Stimulated activated CD8-positive, alpha-beta memory T cell treated with anti-CD3 and anti-CD28 coated beads, Interleukin-15, amount 100 ng/mL, for 1 hour (primary cell): ENCODE measurements at places on chromosomes 2 and 18.

DNA sequence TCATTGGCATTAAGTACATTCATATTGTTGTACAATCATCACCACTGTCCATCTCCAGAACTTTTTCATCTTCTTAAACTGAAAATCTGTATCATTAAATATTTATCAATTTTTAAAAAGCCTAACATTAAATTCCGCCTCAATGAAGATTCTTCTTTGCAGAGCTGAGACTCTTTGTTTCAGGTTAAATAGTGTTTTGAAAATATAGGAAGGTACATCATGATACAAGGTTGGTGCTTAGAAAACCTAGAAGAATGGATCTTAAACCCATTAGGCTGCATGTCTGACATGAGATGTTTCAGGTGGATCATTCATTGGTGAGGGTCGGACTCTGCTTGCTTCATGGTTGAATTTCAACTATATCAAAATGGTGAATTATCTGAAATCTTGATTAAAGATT lies 30.5 kb downstream of the DDX1 start:
- DNase-seq: no peak

GRCh38 chr2:108124736-108125495 lies 114.9 kb upstream of the SULT1C3 start:
- no peak for DNase-seq

- DNase-seq: no peak
Measured at GRCh38 chr18:63112706-63113105, 206.9 kb downstream of the BCL2 start.

DNA sequence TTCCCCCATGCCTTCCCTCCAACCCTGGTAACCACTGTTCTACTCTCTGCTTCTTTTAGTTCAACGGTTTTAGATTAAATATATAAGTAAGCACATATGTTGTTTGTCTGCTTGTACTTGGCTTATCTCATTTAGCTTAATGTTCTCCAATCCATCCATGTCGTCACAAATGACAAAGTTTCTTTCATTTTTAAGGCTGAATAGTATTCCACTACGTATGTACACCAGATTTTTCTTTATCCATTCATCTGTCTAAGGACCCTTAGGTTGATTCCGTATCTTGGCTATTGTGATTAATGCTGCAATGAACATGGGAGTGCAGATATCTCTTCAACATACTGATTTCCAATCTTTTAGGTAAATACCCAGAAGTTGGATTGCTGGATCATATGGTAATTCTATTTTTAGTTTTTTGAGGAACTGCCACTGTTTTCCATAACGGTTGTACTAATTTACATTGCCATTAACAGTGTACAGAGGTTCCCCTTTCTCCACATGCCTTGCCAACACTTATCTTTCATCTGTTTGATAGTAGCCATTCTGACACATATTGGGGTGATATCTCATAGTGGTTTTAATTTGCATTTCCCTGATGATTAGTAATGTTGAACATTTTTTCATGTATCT lies 8.1 kb downstream of the ASB3 start:
- no peak for DNase-seq

DNA sequence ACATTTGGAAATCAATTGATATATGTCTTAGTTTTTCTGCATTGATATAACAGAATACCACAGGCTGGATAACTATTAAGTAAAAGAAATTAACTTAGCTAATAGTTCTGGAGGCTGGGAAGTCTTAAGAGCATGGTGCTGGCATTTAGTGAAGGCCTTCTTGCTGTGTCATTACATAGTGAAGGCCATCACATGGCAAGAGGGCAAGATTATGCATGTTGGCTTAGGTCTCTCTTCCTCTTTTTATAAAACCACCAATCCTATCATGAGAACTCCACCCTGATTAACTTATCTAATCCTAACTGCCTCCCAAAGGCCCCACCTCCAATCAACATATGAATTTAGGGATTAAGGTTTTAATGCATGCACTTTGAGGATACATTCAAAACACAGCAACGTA lies 225.5 kb upstream of the VRK2 start:
- DNase-seq: no peak

DNA sequence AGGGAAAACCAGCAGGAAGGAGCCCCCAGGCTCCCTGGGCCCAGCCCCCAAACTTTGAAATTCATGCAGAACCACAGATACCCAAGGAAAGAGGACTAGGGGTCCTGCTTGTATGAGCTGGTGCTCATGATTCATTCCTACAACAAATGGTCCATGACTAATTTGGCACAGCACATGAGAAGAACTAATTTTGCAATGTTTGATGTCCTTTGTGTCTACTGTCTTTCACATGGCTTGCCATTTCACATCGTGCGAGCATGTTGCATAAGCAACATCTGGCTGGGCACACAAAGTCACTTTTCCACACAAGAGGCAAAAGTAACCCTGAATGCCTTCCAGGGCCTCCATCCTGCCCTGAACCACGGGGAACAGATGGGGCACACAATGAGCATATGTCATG lies 149.6 kb upstream of the APCDD1 start:
- no peak for DNase-seq

GRCh38 chr2:172462849-172463381 lies 35.5 kb downstream of the ITGA6 start:
- DNase-seq: no peak

- no peak for DNase-seq
Measured at GRCh38 chr2:38176619-38177021, 100.7 kb upstream of the CYP1B1 start.

- DNase-seq: no peak
Measured at GRCh38 chr18:58348951-58349350, 279.9 kb downstream of the ALPK2 start.

DNA sequence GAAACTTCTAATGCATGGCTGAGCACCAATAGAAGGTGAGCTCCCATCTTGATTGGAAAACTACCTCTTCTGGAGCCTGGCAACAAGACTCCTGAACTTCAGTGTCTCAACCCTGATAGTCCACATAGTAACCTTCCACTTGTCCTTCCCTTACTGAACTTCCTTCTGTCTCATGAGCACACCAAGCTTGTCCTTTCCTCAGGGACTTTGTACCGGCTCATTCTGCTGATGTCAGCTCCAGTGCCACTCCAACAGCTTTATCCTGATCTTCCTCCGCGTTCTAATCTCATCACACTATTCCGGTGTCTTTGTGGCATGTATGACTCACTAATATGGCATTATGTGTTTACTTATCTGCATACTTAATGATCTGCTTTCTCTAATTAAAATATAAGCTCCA lies 862.0 kb upstream of the ID2 start:
- no peak for DNase-seq

- no peak for DNase-seq
Measured at GRCh38 chr18:63527251-63527650, 14.9 kb upstream of the SERPINB12 start.

DNA sequence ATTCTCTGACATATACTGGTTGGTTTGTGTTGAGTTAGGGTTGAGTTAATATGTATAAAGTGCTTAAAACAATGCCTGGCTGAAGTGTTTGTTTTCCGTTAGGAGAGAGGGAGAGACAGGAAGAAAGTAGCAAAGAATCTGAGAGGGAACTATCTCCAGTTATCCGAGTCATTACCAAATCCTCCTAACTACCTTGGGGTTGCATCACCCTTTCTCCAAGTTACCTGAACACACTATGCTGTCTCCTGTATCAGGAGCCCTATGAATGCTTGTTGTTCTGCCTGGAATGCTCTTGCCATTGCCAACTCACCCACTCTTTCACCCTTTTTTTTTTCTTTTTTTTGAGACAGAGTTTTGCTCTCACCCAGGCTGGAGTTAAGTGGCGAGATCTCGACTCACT lies 47.9 kb upstream of the ITGAV start:
- no peak for DNase-seq

DNA sequence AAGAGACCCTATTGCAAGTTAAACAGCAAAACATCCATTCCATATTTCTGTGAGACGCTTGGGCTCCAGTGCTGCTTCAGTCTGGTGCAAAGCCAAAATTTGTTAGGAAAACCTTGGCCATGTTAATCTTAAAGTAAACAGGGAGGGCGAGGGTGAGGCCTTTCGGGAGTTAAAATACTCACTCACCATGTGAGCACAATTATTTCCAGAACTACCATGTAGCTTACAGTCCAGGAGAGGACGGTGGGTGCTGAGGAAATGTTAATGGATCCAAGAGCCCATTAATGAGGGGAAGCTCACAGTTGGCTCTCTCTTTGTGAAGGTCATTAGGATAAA lies 286.4 kb downstream of the SLC8A1 start:
- DNase-seq: no peak

DNA sequence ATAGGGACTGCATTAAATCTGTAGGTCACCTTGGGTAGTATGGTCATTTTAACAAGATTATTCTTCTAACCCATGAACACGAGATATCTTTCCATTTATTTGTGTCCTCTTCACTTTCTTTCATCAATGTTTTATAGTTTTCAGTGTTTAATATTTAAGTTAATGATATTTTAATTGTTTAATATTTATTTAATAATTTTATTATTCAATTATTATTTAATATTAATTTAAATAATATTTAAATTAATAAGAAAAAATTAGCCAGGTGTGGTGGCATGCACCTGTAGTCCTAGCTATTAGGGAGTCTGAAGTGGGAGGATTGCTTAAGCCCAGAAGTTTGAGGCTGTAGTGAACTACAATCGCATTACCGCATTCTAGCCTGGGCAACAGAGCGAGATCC lies 33.0 kb downstream of the CASP10 start:
- DNase-seq: no peak

DNA sequence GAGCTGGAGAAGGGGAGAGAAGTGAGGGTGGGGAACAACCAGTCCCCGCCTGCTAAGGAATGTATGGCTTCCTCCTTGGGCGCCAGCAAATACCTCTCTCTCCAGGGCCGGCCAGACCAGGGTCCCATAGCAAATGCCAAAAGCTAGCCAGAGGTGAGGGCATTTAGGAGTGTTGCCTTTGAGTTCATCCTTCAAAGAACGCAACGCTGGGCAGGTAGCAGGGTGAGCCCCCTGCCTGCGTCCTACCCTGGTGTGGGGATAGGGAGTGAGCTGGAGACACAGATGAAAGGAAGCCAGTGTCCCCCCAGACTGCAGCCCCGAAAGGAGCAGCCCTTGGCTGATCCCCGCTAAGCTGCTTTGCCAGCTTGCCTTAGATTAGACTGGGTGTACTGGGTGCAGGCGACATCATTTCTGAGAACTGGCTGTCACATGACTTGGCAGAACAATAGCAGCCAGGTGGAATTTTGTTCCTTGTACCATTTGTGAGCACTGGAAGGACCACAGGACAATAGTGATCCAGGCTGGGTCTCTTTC lies 40.4 kb downstream of the KLHL29 start:
- DNase-seq: no peak

DNA sequence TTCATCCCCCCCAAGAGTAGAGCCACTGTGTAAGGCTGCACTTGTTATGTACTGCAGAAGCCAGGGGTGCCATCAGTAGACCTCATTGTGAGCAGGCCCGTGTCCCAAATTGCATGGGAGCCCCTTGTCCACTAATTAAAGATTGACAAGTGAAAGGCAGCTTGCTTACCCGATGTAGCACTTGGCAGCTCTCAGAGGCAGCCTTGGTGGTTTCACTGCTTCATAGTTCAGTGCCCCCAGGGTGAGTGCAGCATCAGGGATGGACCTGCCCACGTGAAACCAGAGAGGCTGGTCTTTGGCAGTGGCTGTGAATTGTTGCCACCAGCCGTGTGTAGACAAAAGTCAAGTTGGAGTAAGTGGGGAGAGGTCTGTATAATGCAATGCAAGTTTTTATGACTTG lies 13.3 kb downstream of the TUBB6 start:
- DNase-seq: no peak

DNA sequence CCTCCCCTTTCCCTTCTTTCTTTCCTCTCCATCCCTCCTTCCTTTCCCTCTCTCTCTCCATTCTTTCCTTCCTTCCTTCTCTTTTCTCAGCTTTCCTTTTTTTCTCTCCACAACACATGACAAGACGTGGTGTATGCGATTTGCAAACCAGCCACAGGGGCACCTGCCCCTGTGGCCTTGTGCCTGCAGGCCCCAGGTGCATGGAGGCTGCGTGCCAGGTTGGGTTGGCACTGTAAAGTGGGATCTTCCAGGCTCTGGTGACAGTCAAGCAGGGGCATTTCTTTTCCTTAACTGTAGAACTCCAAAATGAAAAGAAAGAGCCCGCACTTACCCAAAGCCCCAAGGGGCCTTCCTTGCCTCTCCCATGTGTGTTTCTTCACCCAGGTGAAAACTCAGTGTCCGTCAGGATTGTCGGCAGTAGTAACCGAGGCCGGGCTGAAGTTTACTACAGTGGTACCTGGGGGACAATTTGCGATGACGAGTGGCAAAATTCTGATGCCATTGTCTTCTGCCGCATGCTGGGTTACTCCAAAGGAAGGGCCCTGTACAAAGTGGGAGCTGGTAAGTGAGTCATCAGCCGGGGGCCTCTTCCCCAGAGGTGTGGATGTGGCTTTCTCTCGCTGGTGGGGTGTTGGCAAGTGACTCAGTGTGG lies 50.9 kb downstream of the MARCO start:
- DNase-seq: no peak

DNA sequence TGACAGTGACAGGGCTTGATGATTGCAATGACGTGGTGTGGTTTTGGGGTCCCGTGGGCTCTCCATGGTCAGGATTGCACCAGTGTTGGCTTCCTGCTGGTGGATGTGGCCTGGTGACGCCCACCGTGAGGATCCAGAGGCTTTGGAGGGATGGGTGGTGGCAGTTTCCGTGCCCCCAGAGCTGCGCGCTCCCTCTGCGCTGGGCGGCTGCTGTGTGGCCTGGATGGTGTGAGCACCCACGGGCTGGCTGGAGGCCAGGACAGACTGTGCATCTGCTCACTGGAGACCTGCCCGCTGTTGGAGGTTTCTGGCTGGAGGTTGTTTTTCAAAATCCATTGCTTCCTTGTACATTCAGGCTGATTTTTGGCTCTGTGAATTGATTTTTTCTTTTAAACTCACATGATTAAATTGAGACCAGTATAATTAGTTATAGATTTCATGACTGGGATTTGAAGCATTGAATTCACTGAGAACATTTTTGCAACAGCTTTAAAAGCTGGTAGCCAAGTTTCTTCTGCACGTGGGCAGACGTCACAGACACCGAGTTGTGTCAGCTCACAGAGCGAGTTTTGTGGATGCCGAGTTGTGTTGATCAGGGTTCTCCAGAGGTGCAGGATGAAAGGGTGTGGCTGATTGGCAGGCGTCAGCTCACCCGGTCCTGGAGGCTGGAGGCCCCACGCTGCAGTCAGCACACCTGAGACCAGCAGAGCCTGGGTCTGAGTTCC lies 72.7 kb downstream of the KCNG2 start:
- DNase-seq: no peak

DNA sequence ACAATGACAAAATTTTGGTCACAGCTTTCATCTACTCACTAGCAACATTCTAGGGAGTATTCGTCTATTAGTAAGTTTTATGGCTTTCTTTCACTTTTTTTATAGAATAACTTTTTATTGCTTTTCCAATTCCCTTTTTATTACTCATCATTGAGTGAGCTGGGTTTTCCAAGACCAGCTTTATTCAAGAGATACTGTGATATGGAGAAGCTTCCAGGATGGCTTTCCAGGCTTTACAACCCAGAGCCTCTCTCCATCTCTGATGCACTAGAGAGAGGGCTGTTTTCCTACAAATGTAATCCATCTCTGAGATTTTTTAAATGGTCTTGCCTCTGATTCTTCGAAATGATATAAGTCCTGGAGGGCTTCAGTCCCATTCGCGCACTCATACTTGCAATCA lies 118.3 kb downstream of the LDLRAD4 start:
- no peak for DNase-seq
